ENCODE measurements at places on chromosomes 2 and 18.

- no peak for DNase-seq
Observed at GRCh38 chr18:69383186-69383585, 17.5 kb upstream of the DOK6 start.

- no peak for DNase-seq
Observed at GRCh38 chr2:133609664-133610063, 41.4 kb upstream of the NCKAP5 start.

DNA sequence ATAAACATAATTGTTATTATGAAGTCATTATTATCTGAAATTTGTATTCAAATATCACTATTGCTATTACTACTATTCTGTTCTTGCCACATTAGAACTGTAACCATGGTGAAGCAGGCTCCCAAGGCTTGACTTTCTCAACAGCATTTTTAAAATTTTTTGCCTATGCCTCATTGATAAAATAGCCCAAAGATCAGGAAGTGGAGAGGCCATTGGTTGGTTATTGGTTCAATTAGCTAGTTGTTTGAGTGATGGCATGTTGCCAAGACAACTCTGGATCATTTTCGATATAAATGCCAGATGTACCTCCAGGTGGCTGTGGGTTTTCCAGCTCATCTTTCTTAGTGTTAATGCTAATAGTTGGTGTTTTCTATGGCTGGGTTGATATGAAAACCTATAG, 513.5 kb downstream of the TRIB2 start:
- no peak for DNase-seq

DNA sequence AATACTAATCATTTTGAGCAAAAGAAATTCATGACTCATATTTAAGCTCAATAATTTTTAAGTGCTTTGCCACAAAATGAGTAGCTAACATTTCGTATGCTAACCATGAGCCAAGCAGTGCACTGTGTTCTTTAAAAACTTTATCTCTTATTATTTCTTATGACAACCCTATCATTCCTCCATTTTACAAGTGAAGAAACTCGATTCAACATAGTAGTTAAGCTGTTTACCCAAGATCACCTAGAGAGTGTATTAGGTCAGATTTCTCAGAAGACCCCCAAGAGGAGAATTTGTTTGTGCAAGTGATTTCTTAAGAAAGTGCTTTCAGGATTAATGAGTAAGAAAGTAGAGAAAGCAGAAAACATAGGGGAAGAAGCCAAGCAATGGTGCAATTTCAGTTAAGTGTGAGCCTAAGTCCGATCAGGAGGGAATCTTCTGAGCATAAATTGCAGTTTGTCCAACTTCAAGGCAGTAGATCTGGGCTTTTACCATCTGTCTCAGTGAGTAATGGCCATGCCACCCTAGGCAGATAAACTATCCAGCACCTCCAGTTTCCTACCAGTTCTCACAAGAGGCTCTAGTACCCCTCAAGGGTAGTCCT, 202.7 kb downstream of the SCG2 start:
- no peak for DNase-seq

DNA sequence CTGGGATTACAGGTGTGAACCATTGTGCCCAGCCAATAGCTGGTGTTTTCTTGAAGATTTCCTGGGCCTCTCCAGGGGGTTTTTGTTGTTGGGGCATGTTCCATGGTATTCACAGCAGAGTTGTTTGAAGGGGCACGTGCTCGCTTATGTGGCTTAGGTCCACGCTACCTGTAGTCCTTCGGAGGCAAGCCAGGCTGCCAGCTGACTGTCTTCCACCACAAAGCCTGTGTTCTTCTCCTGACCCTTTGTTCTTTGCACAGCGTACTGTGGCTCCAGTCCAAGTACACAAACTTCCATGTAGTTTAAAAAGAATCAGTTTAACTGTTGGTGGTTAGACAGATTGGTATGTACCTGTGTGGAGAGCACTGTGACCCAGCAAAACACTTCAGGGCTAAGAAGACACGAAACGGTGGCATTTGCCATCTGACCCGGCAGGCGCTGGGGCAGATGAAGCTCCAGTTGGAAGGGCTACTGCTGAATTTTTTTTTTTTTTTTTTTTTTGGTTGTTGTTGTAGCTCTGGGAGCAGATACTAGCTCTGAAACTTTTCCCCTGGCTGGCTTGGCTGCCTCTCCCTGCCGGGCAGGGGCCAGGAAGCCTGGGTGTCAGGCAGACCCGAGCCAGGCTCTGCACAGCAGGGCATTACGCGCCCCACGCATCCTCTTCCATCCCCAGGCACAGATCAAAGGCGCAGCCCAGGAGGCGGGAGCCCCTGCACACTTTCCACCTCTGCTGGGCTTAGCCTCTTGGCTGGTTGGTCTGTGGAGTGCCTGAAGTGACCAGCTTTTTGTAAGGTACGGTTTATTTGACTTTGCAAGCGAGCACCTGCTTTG, 5.7 kb downstream of the GREB1 start:
- DNase-seq: peak; percentile 38

DNA sequence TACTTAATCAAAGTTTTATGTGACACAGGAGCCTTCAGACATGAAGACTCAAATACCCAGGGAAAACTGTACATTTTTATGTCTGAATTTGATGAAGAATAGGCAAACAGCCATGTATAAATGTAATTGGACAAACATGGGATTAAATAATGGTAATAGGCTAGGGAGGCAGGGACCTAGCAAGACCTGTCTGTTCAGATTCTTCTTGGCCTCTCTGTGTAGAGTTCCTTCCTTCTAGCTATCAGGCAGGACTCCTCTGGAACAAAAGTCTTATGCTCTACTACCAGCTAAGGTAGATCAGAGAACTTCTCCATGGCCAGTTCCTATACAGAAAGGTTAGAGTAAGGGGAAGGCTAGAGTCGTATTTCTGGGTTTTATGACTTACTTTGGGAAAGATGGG, 9.5 kb upstream of the PARD3B start:
- no peak for DNase-seq

GRCh38 chr18:58726671-58727070, 55.4 kb downstream of the MALT1 start:
- no peak for DNase-seq

GRCh38 chr2:121390082-121390692, 105.2 kb upstream of the TFCP2L1 start:
- DNase-seq: no peak

- no peak for DNase-seq
Observed at GRCh38 chr2:56831780-56832179, 648.0 kb downstream of the CCDC85A start.

DNA sequence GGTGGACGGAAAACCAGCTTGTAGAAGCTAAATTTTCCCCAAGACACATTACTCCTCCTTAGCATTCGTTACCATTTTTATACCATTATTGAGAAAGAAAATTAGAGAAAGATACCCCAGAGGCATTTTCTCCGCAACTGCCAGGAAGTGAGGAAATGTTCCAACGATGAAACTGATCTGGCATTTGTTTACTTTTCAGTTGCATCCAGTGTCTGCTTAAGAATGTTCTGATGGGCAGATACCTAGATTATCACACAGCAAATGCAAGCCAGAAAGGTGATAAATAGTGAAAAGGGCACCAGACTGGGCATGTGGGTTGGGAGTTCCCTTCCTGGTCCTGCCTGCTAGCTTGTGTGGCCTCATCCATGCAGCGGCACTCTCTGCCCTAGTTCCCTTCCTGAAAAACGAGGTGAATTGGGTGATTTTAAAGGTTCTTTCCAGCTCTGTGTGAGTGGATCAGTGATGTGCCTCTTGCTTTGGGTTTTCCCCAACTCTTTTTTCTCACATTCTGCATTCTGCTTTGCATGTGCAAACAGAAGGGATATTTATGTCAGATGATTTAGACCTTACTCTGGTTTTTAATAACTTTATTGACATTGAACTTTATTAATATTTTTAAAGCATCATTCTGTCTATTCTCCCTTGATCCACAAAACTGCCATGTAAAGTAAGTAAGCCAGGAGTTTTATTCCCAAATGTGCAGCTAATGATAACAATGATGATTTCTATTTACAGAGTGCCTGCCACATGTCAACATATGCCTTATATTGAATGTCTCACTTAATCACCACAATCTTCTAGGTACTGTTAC, 139.6 kb downstream of the INSIG2 start:
- no peak for DNase-seq

DNA sequence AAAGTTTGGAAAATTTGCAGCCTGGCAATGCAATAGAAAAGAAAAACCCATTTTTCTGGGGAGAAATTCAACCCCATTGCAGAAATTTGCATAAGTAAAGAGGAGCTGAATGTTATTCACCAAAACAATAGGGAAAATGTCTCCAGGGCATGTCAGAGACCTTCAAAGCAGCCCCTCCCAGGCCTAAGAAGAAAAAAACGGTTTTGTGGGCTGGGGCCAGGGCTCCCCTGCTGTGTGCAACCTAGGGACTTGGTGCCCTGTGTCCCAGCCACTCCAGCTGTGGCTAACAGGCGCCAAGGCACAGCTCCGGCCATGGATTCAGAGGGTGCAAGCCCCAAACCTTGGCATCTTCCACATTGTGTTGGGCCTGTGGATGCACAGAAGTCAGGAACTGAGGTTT, 224.5 kb downstream of the TXNL1 start:
- DNase-seq: no peak

DNA sequence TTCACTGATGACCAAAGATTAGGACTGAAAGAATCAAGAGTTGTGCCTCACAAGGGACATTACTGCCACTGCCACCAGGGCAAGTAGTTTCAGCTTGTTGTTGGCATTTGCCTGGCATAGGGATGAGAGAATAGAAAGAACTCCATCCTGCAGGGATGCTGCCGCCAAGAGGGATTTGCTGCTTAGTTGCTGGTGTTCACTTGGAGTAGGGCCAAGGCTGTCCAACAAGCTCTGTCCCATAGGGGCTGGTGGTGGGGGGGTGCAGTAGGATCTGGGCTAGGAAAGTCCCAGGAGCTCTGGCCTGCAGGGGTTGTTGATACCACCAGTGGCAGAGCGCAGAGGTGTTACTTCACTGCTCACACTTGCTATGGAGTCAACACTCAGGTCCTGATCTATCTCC, 84.9 kb upstream of the MGAT4A start:
- DNase-seq: no peak

- DNase-seq: no peak
Observed at GRCh38 chr2:32925976-32926707, 20.6 kb upstream of the LTBP1 start.
